ENCODE measurements at places on chromosomes 3 and 15.

GRCh38 chr3:22555753-22556435 lies 647.2 kb upstream of the UBE2E2 start:
- DNase-seq, result no peak

GRCh38 chr3:134858441-134859035 lies 63.5 kb downstream of the EPHB1 start:
- DNase-seq, result no peak

- DNase-seq, result no peak
Measured at GRCh38 chr3:7813365-7813764, 688.3 kb upstream of the LMCD1 start.

- DNase-seq, result peak; percentile 46
Measured at GRCh38 chr15:32872621-32873283, 154.9 kb downstream of the GREM1 start.

- DNase-seq, result peak; percentile 56
Measured at GRCh38 chr3:116005404-116005803, 382.1 kb downstream of the GAP43 start.

DNA sequence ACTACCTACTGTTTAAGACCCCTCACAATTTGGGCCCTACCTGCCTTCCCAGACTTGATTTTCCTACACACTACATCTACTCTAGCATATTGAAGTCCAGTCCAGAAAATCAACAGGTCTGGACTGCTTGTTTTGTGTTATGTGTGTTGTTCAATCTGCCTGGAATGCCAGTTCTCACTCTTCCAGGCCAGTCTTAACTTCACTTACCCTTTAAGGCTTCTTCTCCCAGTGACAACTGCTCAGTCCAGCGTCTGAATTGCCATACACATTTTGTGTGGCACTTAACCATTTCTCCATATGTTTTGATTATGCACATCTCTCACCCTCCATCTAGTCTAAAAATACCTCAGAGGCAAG lies 1.1 kb downstream of the TICRR start:
- no peak for DNase-seq

GRCh38 chr15:68614286-68615035 lies 35.7 kb downstream of the CORO2B start:
- peak; percentile 58 for DNase-seq

- no peak for DNase-seq
Measured at GRCh38 chr15:83205725-83206324, 1.8 kb downstream of the HDGFL3 start.
